ENCODE measurements at places on chromosomes 5 and 9.

DNA sequence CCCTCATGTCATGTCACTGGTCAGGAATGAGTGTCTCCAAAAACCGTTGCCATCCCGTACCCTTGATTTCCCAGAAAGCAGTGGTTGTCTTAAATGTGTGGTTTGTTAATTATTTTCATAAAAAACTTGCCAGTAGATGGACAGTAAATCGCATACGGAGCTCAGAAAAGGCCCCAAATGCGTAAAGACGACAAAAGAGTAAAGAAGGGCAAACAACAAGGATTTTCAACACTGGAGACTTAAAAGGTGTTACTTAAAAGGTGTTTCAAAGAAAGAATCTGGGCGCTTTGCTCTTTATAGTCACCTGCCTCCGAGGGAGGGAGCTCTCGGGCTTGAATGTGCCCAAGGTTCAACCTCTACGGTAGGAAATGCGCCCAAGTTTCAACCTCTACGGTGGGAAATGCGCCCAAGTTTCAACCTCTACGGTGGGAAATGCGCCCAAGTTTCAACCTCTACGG is 734 bp downstream of the KIF27 start:
- DNase-seq = peak; percentile 24

DNA sequence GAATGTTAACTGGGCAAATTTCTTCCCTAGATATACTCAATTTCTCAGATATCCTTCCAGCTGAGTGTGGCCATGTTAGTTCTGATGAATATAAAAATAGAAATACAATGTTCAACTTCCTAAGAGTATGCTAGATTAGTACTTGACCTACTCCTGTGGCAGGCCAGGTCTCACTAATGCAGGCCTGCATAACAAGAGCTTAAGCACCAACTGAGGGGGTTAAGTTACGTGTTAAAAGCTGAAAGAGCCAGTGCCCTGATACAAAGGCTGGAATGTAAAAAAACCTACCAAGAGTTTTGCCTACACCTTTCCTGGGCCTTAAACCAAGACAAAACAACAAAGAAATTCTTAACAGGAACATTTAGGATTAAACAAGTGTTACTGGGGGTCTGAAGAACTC is 102.8 kb downstream of the MRPS30 start:
- DNase-seq = no peak

DNA sequence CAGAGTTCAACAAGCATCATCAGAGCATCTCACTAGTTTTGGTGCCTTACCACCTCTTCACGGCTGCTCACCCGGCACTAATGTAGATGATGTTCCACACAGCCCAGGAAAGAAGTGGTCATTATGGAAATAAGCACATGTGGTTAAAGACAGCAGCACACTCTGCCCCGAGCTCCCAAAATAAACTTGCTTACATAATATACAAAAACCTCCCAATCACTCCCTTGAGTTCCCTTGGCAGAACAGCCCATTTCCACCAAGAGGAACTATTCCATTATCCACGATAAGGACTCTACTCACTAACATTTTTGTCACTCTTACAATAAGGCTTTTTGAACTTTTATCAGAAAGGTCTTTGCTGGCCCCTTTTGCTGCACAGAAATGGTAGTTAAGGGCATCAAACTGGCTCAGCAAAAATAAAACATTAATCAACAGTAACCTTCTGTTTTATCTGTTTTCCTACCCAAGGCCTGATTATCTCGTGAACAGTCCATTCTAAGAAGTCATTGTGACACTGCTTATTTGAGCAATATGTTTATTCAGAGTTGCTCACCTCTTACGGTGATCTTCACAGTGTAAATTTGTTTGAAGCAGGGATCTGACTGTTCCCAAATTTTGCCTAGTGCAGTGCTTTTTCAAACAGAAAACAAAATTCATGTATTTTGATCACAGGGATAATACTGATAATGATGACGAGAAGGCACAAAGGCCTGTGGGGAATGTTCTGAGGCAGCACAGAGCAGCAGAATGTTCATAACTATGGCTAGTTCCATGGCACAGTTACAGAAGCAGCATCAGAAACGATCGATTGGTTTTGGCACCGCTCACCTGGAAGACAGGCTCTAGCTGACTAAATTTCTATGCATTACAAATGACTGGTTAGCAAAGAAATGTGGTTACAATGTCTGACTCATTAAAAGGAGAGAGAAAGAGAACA is 399.8 kb upstream of the PIK3R1 start:
- no peak for DNase-seq

- DNase-seq = no peak
These were observed 233.6 kb upstream of the IRX1 start for GRCh38 chr5:3361811-3362605.

GRCh38 chr9:117268847-117269446 is 145.9 kb downstream of the ASTN2 start:
- DNase-seq = no peak
